ENCODE measurements at places on chromosomes 16 and 17.

DNA sequence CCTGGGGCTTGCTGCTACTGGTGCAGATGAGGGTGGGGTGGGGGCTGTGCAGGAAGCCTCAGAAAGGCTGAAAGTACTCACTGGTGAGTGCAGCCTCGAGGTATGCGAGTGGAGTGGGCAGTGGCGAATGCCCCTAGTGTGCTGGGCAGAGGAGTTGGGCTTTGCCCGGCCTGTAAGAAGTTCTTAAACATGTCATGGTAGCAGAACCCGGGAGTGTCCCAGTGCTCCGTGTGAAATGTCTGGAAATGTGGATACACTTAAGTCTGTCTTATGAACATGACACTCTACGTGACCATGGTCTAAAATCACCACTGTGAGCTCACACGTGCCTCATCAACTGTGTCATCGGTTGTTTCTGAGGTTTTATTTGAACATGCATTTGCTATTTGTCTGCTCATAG, 1.7 kb downstream of the SMTNL2 start:
- no peak for DNase-seq

- DNase-seq = no peak
Measured at GRCh38 chr17:20998571-20999043, 44.2 kb downstream of the USP22 start.

- peak; percentile 31 for DNase-seq
Measured at GRCh38 chr16:11640987-11641817, 27.1 kb upstream of the SNN start.

DNA sequence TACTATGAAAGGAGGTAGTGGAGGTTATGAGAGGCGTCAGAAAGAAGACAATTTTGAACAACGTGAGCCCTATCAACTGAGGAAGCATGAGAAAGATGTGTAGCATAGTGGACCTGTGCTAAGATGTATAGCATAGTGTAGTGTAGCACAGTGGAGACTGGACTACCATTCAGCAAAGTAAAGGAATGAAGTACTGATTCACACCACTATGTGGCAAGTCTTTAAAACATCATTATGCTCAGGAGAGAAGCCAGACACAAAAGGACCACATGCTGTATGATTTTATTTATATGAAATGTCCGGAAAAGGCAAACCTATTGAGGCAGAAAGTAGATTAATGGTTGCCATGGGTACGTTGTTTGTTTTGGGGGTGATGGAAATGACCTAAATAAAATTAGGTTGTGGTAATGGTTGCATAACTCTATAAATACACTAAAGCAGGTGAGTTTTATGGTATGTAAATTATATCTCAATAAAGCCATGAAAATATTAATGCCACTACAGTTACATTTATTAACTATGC, 20.4 kb upstream of the XYLT1 start:
- no peak for DNase-seq

Data from activated CD4-positive, alpha-beta T cell treated with anti-CD3 and anti-CD28 coated beads, Interleukin-2, amount 50 U/mL, for 1 hour (primary cell).